MCF 10A (cell line): ENCODE measurements at places on chromosomes 4 and X. TPM values are rescaled to one million over a fixed set of nuclear protein-coding genes. Genes with fewer than 3 reads are reported as not detected.

- DNase-seq = no peak
These were observed 61.8 kb downstream of the LRRC66 start for GRCh38 chr4:51958199-51958968.

DNA sequence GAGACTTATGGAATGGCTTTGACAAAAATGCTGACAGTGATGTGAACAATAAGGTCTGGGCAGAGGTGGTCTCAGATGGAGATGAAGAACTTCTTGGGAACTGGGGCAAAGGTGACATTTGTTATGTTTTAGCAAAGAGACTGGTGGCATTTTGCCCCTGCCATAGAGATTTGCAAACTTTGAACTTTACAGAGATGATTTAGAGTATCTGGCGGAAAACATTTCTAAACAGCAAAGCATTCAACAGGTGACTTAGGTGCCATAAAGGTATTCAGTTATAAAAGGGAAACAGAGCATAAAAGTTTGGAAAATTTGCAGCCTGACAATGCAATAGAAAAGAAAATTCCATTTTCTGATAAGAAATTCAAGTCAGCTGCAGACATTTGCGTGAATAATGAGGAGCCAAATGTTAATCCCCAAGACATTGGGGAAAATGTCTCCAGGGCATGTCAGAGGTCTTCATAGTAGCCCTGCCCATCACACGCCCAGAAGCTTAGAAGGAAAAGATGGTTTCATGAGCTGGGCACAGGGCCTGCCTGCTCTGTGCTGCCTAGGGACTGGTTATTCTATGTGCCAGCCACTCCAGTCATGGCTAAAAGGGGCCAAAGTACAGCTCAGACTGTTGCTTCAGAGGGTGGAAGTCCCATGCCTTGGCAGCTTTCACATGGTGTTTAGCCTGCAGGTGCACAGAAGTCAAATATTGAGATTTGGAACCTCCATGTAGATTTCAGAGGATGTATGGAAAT lies 782.2 kb downstream of the TRAM1L1 start:
- DNase-seq = no peak

Gene BTK
- total RNA-seq = not detected in 2 replicates

Gene MAGEB2
- total RNA-seq = not detected in 2 replicates

Gene VSIG1
- 1.2 and 1.8 TPM in 2 replicates for total RNA-seq

Gene FRAS1
- 2.0 and 2.1 TPM in 2 replicates for total RNA-seq
